ENCODE measurements at places on chromosomes 5 and 9.

- no peak for DNase-seq
These were observed 111.2 kb upstream of the IL12B start for GRCh38 chr5:159441441-159441840.

GRCh38 chr9:74036549-74037231, 460.4 kb upstream of the RORB start:
- DNase-seq, result peak; percentile 95

DNA sequence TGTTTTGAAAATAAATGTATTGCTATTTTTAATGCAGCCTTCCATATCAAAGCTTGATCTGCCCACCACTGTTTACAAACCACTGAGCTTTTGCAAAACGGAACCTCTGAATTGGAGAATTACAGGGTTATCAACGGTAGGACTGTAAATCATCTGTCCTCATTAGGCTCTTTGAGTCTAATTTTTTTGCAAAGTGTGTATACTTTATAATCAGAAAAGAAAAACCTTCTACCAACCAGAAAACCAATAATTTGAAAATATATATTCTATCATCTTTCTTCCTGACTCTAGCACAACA, 6.8 kb upstream of the SLC2A8 start:
- no peak for DNase-seq

DNA sequence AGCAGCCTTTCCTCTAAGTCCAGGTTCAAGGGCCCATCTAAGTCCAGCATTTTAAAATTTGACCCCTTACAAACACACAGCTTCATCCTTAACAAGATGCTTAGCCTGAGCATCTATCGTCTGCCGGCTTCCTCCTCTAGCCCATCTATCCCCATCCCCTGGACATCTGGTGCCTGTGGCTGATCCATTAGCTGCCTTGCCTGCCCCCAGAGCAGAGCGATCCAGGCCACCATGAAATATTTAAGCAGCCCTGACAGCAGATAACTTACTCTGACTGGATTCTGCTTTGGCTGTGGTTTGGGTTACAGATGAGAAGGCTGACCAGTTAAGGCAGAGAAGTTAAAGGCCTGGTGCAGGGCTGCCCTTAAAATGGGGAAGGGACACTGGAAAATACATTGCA, 30.9 kb upstream of the CPEB4 start:
- no peak for DNase-seq

DNA sequence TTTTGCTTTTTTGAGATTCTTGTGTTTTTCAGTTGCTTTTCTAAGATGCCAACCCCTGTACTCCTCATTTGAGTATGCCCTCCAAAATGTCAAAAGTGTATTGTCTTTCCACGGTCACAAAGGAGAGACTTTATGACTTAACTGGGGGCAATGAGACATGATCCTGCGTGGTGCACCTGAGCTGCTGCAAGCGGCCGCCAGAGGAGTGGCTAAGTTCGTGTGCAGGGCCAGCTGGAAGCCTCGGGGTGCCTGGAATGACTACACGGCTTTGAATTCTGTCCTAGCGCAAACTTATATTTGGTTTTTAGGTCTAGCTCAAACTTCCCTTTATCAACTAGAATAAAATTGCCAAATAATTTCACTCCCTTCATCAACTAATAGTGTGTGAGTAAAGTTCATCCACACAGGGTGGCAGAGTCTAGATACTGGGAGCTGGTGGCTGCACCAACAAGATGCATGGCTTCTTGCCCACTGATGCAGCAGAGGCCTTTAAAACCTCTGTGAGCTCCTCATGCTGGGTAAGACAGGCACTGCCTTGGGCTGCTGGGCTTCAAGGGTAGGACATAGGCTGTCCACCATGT, 4.7 kb downstream of the GADD45G start:
- no peak for DNase-seq

GRCh38 chr9:33051144-33051543, 25.3 kb downstream of the SMU1 start:
- DNase-seq, result no peak

- no peak for DNase-seq
These were observed 992 bp downstream of the SETD9 start for GRCh38 chr5:56910210-56910965.

GRCh38 chr9:132486706-132487350, 76.8 kb downstream of the CFAP77 start:
- DNase-seq, result no peak

- DNase-seq, result no peak
These were observed 72.8 kb downstream of the PRRT1B start for GRCh38 chr9:131618071-131618479.

GRCh38 chr5:96110300-96110699, 148.6 kb upstream of the ELL2 start:
- no peak for DNase-seq

GRCh38 chr5:147754372-147755122, 28.0 kb downstream of the JAKMIP2 start:
- DNase-seq, result no peak

DNA sequence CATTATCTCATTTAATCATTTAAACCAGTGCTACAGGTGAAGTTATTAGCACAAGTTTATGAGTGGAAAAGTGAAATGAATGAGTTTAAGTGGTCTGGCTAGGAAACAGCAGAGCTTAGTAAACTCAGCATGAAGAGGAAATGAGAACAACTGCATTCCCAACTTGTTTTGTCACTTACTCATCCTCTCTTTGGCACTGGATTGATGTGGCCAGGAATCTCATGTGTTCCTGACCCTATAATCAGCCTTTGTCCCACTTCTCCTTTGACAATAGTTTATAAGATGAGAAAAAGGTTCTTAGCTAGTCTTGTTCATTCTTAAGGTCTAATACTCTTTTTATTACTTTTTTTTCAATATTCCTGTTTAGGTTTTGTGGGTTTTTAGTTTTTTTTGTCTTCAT, 559.2 kb upstream of the TLE4 start:
- no peak for DNase-seq

DNA sequence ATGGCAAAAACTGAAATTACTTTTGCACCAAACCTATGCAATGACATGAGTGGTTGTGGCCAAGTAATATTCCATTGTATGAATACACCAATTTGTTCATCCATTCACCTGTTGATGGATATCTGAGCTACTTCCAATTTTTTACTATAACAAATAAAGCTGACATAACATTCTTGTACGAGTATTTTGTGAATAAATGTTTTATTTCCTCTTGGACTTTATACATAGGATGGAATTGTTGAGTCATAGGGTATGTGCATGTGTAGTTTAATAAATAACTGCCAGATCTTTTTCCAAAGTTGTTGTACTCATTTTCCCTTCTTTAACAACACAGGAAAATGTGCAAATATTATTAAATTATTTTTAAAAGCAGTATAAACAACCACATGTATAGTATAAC, 146.1 kb upstream of the ZNF462 start:
- DNase-seq, result no peak

GRCh38 chr9:107815782-107816560, 326.4 kb upstream of the KLF4 start:
- DNase-seq, result no peak

DNA sequence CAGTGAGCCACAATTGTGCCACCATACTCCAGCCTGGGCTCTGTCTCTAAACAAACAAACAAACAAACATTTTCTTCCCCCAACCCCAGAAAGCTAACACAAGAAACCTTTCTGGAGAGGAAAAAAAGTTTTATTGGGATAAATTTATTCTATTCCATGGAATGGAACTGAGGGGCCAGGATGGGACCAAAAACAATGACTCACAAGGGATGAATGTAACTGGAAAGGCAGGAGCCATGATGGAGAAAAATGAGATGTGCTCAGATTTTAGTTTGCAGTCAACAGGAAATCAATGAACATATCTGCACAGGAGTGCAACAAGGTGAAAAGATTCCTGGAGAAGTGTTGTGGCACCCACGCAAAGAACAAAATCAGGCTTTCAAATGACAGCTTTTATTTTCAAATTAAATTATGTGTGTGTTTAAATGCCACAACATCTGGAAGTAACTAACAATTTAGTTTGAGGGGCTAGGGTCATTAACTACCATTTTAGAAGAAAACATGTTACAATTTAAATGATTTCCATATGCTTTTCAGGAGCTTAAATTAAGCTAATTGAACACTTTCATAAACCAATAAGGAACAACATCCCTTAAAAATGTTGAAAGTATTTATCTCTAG, 208.6 kb downstream of the TSSK1B start:
- no peak for DNase-seq

GRCh38 chr5:31531543-31531887, 378 bp downstream of the DROSHA start:
- no peak for DNase-seq

- DNase-seq, result no peak
These were observed 45.3 kb downstream of the SLC36A1 start for GRCh38 chr5:151492729-151493128.

GRCh38 chr9:115635680-115636383, 517.8 kb upstream of the PAPPA start:
- DNase-seq, result no peak

DNA sequence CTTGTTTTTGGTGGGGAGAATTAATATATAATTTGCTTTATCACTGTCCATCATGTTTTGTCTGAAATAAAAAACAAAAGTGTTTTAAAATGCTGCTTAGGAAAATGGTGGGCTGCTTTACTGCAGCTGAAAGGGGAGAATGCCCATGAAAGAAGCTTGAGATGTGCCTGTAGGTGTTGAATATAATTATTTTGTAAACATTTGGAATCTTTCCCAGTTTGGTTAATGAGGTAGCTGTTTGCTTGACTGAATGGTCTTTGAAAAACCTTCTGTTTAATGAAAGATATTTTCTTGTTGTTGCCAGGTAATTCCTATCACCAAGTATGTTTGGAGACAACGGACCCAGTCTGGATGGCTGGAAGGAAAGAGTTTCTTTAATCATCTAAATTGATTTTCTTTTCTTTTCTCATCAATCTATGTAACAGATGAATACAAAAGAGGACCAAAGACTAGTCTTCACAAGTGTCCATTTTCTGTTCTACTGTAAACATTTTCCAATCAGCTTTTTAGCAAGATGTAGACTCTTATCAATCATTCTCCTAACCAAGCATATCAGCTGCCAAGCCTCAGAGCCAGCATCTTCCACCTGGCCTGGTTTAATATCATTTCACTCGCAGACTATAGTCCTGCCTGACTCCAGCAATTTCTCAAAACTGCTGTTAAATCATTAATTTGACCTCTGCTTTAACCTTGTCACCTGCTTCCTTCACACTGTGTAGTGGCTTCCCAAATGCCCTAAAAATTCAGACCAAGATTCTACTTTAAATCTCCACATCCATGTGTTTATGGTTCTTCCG, 441.2 kb upstream of the CHD1 start:
- DNase-seq, result no peak

DNA sequence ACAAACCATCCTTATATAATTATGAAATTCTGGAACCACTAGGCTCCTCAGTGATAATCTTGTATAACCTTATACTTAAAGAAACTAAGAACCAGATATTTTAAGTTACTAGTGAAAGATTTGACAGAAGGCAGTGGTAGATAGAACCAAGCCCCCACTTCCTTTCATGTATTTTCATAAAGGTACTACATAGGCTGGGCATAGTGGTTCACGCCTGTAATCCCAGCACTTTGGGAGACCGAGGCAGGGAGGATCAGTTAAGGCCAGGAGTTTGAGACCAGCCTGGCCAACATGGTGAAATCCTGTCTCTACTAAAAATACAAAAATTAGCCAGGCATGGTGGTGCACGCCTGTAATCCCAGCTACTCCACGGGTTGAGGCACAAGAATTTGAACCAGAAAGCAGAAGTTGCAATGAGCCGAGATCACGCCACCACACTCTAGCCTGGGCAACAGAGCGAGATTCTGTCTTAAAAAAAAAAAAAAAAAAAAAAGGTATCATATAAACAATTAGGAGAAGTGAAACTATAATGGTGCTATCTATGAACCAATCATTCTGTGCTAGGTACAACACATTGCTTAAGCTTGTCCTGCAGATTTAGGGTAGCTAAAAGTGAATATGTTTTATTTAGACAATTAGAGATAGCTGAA, 27.9 kb upstream of the DTWD2 start:
- DNase-seq, result no peak

DNA sequence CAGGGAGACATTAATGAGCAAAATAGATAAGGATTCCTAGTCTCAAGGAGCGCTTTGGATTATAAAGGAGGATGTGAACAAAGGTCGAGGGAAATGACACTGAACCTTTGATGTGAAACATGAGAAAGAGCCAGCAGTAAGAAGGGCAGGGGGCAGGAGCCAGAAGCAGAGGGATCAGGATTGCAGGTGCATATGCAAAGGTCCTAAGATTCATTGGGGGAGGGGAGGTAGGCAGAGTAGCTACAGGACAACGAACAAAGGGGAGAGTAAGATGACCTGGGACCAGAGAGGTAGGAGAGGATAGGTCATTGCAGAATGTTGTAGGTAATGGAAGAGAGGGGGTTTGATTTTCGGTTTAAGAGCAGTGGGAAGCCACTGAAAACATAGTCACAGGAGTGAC, 129.2 kb upstream of the TRPM3 start:
- no peak for DNase-seq

DNA sequence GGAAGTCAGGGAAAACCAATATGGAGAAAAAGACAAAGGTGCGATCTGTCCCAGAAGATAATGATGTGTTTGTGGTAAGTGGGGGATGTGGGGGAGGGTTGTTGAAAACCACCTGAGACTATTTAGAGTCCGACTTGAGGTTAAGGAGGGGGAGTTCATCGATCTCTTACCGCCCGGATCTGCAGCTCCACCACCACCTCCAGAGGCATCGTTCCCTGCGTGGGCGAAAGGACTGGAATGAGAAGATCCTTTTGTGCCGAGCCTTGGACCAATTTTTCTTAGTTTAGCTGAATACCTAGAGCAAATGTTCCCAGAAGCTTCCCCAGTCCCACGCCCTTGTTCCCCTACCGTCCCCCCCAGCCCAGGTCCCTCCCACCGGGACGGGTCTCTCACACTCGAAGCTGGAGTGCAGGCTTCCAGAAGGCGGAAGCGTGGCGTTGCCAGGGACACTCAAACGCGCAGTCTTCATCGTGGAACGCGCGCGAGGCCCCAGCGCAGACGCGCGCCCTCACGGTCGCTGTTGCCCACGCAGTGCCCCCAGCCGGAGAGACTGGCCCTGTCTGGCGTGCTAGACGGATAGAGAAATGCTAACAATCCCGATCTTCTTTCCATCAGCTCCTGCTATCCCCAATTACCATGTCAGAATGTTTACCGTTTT, at the start of gene SPATA6L:
Gene SPATA6L (minus strand): TSS at position 439 of the 658 bp plus-strand sequence. CDS start 230 bp downstream, at position 209.
- DNase-seq, result no peak

DNA sequence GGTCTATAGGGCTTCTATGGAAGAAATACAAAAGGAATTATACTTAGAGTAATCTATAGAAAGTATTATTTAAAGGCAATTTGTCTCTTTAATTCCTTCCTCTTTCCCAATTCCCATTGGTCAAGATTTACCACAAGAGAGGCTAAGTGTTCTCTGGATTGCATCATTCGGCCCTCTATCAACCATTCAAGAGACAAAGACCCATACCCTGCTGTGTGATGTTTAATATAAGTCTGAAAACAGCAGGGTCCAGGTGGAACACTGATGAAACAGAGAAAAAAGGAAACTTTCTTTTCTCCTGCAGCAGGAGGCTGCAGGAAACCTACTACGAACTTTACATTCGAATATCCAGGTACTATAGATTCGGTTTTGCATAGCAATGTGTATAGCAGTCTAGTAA, 323.4 kb downstream of the CHSY3 start:
- DNase-seq, result no peak

- DNase-seq, result no peak
These were observed 238.3 kb downstream of the FBXL17 start for GRCh38 chr5:108143581-108143980.

- no peak for DNase-seq
These were observed 1.1 kb downstream of the CRB2 start for GRCh38 chr9:123356851-123357742.

- DNase-seq, result no peak
These were observed 1.1 kb upstream of the TNFAIP8 start for GRCh38 chr5:119354537-119355243.

- no peak for DNase-seq
These were observed 9.6 kb upstream of the CCDC112 start for GRCh38 chr5:115306011-115306536.

All from Jurkat, Clone E6-1 (cell line).